ENCODE measurements at places on chromosomes 5 and 9. TPM values are rescaled to one million over a fixed set of nuclear protein-coding genes. Genes with fewer than 3 reads are reported as not detected.

PRLR gene
- total RNA-seq, result not detected

ADGRV1 gene
- total RNA-seq, result 0.18 TPM

CARD9 gene
- 0.50 TPM for total RNA-seq

ANKRD34B gene
- total RNA-seq, result not detected

GDA gene
- total RNA-seq, result not detected

CDC23 gene
- 42.7 TPM for total RNA-seq

SPATA31A3 gene
- not detected for total RNA-seq

QRFP gene
- not detected for total RNA-seq

LRRC70 gene
- 1.2 TPM for total RNA-seq

SEMA6A gene
- not detected for total RNA-seq

PCDHA1 gene
- not detected for total RNA-seq

GPX8 gene
- not detected for total RNA-seq

GABRG2 gene
- not detected for total RNA-seq

NTNG2 gene
- 14.5 TPM for total RNA-seq

PCDHB14 gene
- not detected for total RNA-seq

FOXD4 gene
- 0.49 TPM for total RNA-seq

DRD1 gene
- not detected for total RNA-seq

DOCK2 gene
- total RNA-seq, result 271 TPM

C9orf50 gene
- not detected for total RNA-seq

ZNF454 gene
- not detected for total RNA-seq

IFNK gene
- total RNA-seq, result not detected

ARHGEF39 gene
- 21.1 TPM for total RNA-seq

PHF24 gene
- total RNA-seq, result not detected

DPM2 gene
- total RNA-seq, result 53.5 TPM

ATP6V0E1 gene
- 144 TPM for total RNA-seq

CCL27 gene
- not detected for total RNA-seq

SLC36A2 gene
- not detected for total RNA-seq

LCN9 gene
- total RNA-seq, result not detected

SLC46A2 gene
- not detected for total RNA-seq

PAX5 gene
- 0.14 TPM for total RNA-seq

ABCA1 gene
- total RNA-seq, result 0.09 TPM

COL23A1 gene
- total RNA-seq, result 0.18 TPM

GABRB2 gene
- total RNA-seq, result not detected

TDRD7 gene
- total RNA-seq, result 10.3 TPM

IRX2 gene
- total RNA-seq, result not detected

ARID3C gene
- total RNA-seq, result 0.26 TPM

PANK3 gene
- total RNA-seq, result 55.7 TPM

ZNG1E gene
- 43.4 TPM for total RNA-seq

ALDOB gene
- total RNA-seq, result not detected

CAMK4 gene
- 91.1 TPM for total RNA-seq

DEPDC1B gene
- 38.7 TPM for total RNA-seq

GMCL2 gene
- total RNA-seq, result not detected

IFNA6 gene
- not detected for total RNA-seq

CA9 gene
- 0.21 TPM for total RNA-seq

GABRA1 gene
- total RNA-seq, result not detected
